Stimulated activated naive CD8-positive, alpha-beta T cell treated with anti-CD3 and anti-CD28 coated beads, Interleukin-15, Interleukin-2, amounts not matched to agents 100 U/mL and 50 U/mL, for 24 hours (primary cell): ENCODE measurements at places on chromosomes 1 and 21.

DNA sequence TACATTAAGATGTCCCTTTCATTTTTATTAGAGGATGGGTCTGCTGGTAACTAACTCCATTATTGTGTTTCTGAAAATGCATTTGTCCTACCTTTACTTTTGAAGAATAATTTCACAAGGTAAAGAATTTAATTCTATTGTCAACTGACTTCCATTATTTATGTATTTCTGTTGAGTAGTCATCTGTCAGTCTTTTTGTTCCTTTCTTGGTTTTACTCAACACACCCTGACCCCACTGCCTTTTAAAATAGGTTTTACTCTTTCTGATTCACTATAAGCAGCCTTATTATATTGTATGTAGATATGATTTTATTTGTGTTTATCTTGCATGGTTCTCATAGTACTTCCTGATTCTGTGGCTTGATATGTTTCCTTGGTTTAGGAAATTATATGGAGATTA, 237.5 kb downstream of the TGFB2 start:
- DNase-seq: no peak

- no peak for DNase-seq
These were observed 13.1 kb upstream of the CASQ1 start for GRCh38 chr1:160177231-160177630.

GRCh38 chr1:197841883-197842553, 60.4 kb upstream of the C1orf53 start:
- DNase-seq: no peak

GRCh38 chr1:153629971-153630370, 1.7 kb downstream of the S100A1 start:
- no peak for DNase-seq
